Iris pigment epithelial cell (primary cell): ENCODE measurements at places on chromosomes 2 and 18.

DNA sequence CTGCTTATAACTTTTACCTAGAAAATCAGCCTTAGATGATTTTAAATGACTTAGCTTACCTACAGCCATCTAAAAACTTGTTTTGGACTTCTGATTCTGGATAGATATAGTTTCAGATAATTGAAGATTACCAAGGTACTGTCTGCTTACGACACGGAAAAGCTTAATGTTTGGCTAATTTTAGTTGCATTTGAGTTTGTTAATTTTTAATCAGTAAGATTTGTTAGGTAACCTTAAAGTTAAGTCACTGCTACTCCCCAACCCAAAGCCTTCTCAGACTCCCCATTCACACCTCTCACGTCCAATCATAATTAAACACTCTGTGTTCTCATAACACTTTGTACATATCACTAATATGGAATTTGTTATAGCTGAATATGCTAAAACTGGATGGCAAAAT is 190.6 kb upstream of the VWC2L start:
- DNase-seq, result no peak

GRCh38 chr2:45836316-45836715 is 184.8 kb downstream of the PRKCE start:
- no peak for DNase-seq

- peak; percentile 36 for DNase-seq
Observed at GRCh38 chr2:166335284-166335683, 40.5 kb downstream of the SCN9A start.

- no peak for DNase-seq
Observed at GRCh38 chr2:195044801-195045200, 612.2 kb upstream of the SLC39A10 start.

GRCh38 chr18:48949606-48950535 is 894 bp downstream of the SMAD7 start:
- peak; percentile 78 for DNase-seq

DNA sequence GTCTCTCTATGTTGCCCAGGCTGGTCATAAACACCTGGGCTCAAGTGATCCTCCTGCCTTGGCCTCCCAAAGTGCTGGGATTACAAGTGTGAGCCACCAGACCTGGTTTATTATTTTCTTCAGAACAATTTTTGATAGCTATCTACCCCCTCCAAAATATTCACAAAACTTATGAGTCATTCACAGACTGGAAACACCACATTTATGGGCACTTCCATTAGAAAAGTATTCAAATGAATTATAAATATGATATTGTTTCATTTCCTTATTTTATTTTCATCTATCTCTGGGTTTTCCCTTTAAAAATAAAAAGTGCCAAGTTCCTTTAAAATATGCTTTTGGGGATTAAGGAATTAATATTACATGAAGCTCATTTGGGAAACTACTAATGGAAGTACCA is 58.8 kb upstream of the MSTN start:
- no peak for DNase-seq
